Activated naive CD8-positive, alpha-beta T cell treated with anti-CD3 and anti-CD28 coated beads, Interleukin-2, amount 10 ng/mL, durations not matched to agents 7 days and 5 days (primary cell): ENCODE measurements at places on chromosomes 7 and 10. TPM values are rescaled to one million over a fixed set of nuclear protein-coding genes. Genes with fewer than 3 reads are reported as not detected.
A peak's percentile ranks its signal among the peaks of the same experiment; 100 is the strongest.

DNA sequence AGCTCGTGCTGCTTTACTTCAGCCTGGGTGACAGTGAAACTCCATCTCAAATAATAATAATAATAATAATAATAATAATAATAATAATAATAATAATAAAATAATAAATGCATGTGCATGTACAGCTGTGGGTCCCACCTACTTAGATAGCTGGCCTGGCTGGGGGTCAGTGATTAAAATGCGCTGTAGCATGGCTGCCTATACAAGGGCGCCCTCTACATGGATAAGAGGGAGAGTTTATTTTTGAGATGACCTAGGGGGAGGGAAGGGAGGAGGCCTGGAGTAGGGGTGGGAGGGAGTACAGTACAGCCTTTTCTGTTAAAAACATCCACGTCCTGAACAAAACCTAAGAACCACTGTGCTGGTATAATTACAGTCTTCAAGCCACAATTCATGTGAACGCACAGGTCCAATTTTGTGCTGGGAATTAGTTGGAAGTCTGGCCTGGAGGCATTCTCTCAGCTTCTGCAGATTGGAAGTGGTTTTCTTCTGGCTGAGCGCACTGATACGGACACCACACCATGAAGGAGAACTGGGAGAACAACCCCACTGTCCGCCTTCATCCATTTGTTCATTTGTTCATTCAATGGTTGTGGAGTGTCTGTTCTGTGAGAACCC, 146.5 kb downstream of the TMEM178B start:
- H3K27me3 ChIP-seq: no peaks in the 10 kb centered on the region
- no peak for DNase-seq
- no peak overlapping the region for H3K4me3 ChIP-seq

GRCh38 chr7:15123901-15124300, 221.3 kb upstream of the DGKB start:
- H3K27me3 ChIP-seq: no peaks in the 10 kb centered on the region
- H3K27ac ChIP-seq: no peak overlapping the region
- H3K36me3 ChIP-seq: no peaks in the 10 kb centered on the region
- no peaks in the 10 kb centered on the region for H3K4me1 ChIP-seq
- H3K4me3 ChIP-seq: no peak overlapping the region
- DNase-seq: no peak

DNA sequence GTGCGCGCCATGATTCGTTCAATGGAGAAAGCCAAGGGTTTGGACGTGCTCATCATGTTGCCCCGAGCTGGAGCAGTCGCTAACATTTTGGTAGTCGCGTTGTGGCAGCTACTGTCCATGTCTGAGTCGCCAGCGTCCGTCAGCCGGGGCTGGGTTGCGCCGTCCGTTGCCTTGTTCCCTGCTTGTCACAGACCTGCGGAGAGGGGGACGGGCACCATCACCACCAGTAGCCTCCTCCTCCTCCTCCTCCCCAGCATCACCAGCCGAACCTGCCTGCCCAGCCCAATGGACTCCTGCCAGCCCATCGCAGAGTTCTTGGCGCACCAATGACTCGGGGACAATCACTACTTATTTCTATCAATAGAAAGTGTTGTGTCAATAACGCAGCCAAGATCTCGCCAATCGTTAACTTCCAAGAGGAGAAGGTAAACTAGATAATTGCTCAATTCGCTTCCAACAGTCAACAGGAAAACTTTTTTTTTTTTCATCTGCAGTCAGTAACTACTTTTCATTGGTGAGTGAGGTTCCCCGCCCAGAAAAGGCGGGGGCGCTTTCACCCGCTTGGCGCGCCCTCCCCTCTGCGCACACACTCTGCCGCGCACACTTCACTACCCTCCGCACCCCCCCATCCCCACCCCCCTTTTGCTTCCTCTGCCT, at the start of gene FEZF1:
Gene FEZF1 (minus strand): TSS at position 432 of the 657 bp plus-strand sequence. CDS start 313 bp downstream, at position 119.
- peak within 1 kb of the TSS; percentile 25 for H3K4me3 ChIP-seq
- peaks cover 2% of the 10 kb centered on the region for H3K36me3 ChIP-seq
- H3K27ac ChIP-seq: peak within 1 kb of the TSS; percentile 48
- H3K27me3 ChIP-seq: peaks cover 87% of the 10 kb centered on the region
- peak; percentile 32 for DNase-seq
- H3K4me1 ChIP-seq: no peaks in the 10 kb centered on the region

- peak overlapping the region; percentile 45 for H3K4me3 ChIP-seq
- no peaks in the 10 kb centered on the region for H3K36me3 ChIP-seq
- no peak for DNase-seq
- peak overlapping the region; percentile 14 for H3K27ac ChIP-seq
Observed at GRCh38 chr7:151851145-151851751, 25.7 kb downstream of the PRKAG2 start.

GRCh38 chr10:80452069-80452468, 2.0 kb upstream of the TSPAN14 start:
- DNase-seq: no peak
- H3K27me3 ChIP-seq: peaks cover 6% of the 10 kb centered on the region
- H3K36me3 ChIP-seq: peaks cover 11% of the 10 kb centered on the region
- no peak overlapping the region for H3K27ac ChIP-seq
- no peak overlapping the region for H3K4me3 ChIP-seq

GRCh38 chr7:121126801-121127534, 138.5 kb downstream of the CPED1 start:
- H3K27me3 ChIP-seq: peaks cover 11% of the 10 kb centered on the region
- H3K4me3 ChIP-seq: no peak overlapping the region
- no peaks in the 10 kb centered on the region for H3K4me1 ChIP-seq

- H3K36me3 ChIP-seq: no peaks in the 10 kb centered on the region
- DNase-seq: no peak
- peaks cover under 1% of the 10 kb centered on the region for H3K4me1 ChIP-seq
- no peaks in the 10 kb centered on the region for H3K27me3 ChIP-seq
- peak overlapping the region; percentile 16 for H3K27ac ChIP-seq
Observed at GRCh38 chr7:25314094-25314730, 85.9 kb upstream of the NPVF start.

DNA sequence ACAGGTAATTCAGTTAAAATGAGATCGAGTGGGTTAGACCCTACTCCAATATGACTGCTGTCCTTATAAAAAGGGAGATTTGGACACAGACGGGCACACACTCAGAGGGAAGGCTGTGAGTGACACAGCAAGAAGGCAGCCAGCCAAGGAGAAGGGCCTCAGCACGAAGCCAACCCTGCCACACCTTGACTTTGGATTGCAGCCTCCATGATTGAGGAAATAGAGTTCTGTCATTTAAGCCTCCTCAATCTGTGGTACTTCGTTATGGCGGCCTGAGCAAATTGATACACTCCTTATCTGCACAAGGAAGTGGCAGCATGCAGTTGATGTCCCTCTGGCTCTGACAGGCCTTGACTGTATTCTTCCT, 43.8 kb downstream of the SH2D4B start:
- no peak for DNase-seq
- no peak overlapping the region for H3K27ac ChIP-seq
- no peaks in the 10 kb centered on the region for H3K27me3 ChIP-seq

FAM241B gene
- total RNA-seq: 8.0 TPM

DNA sequence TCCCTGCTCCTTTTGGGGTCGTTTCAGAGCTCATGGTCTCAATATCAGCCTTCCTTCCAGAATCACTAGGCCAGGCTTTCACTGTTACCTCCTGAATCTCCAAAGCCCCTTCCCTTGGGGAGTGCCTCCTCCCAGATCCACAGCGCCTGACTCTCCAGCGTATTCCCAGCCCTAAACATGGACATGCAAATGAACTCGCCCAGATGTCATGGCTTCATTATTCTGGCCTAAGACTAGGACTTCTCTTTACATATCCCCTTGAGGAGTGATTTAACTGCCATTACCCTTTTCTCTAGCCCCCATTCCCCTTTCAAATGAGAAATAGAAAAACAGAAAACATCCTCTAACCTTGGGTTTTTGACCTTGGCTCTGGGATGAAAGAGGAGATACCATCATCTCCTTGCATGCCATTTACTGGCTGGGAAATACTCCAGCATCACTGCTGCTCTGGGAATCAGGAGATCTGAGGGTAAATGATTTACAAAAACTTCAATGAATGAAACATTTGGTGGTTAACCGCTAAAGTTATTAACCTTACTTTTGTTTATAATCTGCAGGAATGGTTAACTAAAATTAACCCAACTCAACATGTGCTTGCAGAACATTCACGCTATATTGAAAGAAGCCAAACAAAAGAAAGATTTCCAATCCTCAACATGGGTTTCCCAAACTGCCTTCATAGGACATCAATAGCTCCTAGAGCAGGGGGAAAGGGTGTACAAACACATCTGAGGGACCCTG, 37.0 kb downstream of the FAM171A1 start:
- H3K27me3 ChIP-seq: no peaks in the 10 kb centered on the region
- no peaks in the 10 kb centered on the region for H3K36me3 ChIP-seq
- no peak for DNase-seq
- peaks cover 5% of the 10 kb centered on the region for H3K4me1 ChIP-seq

DNA sequence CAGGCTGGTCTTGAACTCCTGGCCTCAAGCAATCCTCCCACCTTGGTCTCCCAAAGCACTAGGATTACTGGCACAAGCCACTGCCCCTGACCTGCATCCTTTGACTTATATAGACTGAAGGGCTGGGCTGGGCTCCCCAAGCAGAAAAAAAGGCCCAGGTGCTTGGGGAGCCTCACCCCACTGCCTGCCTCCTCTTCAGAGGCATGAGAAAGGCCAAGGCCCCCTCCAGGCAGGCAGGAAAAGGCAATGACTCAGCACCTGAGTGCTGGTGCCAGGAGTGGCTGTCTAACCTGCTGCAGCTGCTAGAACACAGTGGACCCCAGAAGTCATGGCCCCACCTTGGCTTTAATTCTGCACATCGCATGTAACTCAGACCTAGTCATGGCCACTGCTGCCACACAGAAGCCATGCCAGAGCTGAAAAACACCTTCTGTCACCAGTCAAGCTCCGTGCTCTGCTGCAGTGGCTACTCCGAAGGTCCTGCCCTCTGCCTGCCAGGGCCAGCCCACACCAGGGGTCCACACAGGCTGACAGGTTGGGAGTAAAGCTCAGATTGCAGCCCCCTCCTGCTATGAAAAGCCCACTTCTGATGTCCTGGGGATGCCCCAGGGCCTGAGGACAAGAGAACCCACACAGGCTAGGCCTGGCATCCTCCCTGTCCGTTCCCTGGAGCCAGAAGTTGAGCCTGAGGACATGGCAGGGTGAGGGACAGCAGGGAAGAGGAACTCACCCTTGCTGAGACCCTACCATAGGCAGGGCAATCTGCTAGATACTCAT, 48.5 kb downstream of the GRID1 start:
- H3K36me3 ChIP-seq: no peaks in the 10 kb centered on the region
- no peak overlapping the region for H3K4me3 ChIP-seq
- no peaks in the 10 kb centered on the region for H3K27me3 ChIP-seq
- H3K4me1 ChIP-seq: no peaks in the 10 kb centered on the region

ICA1 gene
- 0.91 TPM for total RNA-seq

DNA sequence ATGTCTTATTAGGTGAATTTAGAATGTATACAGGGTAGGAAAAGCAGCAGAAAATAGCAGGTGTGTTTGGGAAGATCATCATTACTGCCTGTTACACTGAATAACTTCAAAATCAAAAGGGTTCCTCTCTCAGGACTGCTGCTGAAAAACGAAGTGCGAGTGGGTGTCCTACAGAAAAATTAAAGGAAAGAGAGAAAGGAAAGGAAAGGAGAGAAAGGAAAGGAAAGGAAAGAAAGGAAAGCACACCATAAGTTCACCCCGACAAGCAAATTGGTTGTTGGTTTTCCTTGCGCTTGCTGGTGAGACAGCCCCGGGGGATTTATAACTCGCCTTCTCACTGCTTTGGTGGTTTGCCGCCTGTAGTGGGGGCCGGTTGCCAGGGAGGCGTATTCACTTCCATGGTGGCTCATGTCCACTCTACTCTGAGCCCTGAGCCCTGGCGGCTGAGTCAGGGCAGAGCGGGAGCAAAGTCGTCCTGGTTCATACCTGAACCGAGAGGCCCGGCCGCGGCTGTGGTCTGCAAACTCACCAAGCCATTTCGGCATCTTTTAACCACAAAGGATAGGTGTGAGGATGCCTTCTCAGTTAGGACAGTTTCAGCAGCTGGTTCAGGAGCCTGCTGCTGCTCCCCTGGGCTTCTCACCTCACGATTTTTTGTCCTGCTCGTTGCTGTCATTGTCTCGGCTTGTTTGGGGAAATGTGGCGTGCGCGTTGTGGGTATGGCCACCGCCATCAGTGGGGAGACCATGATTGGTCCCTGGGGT, 26.1 kb downstream of the INPP5A start:
- no peak overlapping the region for H3K4me3 ChIP-seq
- no peaks in the 10 kb centered on the region for H3K27me3 ChIP-seq
- DNase-seq: no peak
- no peak overlapping the region for H3K27ac ChIP-seq
- H3K36me3 ChIP-seq: peaks cover 2% of the 10 kb centered on the region
